ENCODE measurements at places on chromosomes 1 and 21. TPM values are rescaled to one million over a fixed set of nuclear protein-coding genes. Genes with fewer than 3 reads are reported as not detected.
A peak's percentile ranks its signal among the peaks of the same experiment; 100 is the strongest.

Gene RNU1-2
- total RNA-seq, result 4,234 TPM

Gene ASAP3
- total RNA-seq, result 47.3 TPM

Gene CDCA8
- 0.32 TPM for total RNA-seq

Gene RUNX3
- 0.89 TPM for total RNA-seq

Gene GBP5
- total RNA-seq, result 0.99 TPM

Gene EFNA3
- total RNA-seq, result 1.1 TPM

DNA sequence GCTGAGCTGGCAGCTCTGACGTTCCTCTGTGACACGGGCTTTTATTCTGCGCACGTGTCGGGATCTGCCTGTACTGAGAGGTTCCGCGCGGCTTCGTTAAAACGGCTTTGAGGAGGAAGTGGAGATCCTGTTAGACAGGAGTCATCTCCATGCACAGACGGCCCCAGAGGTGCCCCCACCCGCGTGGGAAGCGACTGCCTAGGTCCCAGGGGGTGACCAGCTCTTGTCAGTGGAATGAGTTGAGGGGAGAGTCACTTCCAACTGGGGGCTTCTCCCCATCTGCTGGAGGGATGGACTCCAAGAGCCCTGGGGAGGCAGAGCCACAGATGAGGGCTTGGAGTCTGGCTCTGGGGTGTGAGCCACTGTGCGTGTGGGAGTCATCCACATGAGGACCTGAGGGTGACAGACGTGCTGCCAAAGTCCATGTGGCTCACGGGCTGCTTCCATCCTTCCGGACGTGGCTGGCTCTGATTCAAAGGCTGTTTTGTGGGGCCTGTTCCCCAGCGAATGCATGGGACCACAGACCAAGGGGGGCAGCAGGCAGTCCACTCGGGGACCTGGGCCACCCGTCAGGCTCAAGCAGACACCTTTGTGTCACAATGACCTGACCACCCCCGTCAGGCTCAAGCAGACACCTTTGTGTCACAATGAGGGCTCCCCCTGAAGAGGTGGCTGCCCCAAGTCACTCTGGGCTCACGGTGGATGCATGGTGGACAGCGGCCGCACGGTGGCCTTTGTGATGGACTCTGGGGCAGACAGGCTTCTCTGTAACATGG is 26.8 kb downstream of the PTTG1IP start:
- peak; percentile 65 for DNase-seq

GRCh38 chr1:42070996-42071395 is 82.2 kb upstream of the GUCA2B start:
- no peak for DNase-seq

DNA sequence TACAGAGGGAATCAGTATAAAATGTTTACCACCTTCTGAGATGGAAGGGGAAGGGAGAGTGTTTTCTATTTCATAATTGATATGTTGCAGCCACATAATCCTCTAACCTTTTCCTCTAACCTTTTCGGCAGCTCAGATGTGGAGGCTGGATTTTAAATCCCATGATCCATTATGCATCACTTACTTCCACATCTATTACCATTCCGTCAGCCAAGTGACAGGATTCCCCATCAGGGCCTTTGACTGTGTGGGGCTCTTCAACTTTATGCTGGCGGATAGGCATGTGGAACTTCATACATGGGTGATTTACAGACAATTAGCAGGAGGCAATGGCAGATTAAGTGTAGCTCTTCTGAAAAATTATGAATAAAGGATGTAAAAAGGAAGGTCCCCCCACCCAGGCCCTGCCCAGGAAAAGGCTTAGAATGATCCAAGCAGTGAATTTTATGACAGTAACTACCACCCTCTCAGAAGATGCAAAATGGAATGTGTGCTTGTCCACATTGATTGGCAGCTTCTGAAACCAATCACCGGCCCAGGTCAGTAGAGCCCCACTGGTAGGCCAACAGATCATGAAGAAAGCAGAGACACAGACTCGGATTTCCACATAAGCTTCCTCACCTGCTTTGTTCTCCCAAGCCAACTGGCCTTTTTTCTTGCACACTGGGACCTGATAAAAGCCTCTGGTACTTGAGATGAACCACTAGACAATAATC is 147.0 kb downstream of the ST6GALNAC5 start:
- no peak for DNase-seq

DNA sequence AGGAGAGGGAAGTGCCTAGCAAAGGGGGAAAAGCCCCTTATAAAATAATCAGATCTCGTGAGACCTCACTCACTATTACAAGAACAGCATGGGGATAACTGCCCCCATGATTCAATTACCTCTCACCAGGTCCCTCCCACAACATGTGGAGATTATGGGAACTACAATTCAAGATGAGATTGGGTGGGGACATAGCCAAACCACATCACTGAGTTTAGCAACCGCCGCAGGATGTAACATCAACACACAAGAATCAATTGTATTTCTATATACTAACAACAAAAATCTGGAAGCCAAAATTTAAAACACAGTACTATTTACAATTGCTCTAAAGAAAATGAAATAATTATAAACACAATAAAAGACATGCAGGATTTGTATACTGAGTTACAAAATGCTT is 21.9 kb downstream of the DIRAS3 start:
- no peak for DNase-seq

GRCh38 chr1:84632137-84632536 is 57.9 kb upstream of the CTBS start:
- DNase-seq, result no peak

DNA sequence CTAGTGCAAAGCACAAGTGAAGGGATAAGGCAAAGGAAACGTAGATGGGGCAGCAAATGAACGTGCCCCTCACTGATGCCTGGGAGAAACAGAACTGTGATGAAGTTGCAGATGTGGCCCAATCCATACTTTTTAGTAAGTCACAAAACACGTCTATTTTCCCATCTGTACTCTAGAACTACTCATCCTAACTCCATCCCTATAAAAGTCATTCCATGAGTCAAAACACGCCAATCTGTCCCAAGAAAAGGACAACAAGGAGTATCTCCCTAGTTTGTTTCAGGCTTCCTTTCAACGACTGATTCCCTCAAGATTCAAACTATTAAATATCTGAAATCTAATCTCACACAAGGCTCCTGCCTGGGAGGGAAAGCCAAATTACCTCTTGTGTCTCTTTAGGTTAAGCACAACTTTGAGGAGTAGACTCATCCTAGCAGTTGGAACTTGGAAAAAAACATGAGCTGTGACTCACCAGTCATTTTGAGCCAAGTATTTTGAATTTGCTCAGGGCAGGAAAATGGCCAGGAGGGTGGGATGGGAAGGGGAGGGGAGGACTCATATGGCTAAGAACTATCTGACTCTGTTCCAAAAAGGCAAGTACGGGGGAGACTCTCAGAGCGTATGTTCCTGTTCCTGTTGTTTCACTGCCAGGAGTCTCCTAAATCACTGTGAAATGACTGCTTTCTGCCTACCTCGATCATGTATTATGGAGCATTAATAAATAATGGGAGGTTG is 214.5 kb upstream of the CAMK1G start:
- DNase-seq, result peak; percentile 34

DNA sequence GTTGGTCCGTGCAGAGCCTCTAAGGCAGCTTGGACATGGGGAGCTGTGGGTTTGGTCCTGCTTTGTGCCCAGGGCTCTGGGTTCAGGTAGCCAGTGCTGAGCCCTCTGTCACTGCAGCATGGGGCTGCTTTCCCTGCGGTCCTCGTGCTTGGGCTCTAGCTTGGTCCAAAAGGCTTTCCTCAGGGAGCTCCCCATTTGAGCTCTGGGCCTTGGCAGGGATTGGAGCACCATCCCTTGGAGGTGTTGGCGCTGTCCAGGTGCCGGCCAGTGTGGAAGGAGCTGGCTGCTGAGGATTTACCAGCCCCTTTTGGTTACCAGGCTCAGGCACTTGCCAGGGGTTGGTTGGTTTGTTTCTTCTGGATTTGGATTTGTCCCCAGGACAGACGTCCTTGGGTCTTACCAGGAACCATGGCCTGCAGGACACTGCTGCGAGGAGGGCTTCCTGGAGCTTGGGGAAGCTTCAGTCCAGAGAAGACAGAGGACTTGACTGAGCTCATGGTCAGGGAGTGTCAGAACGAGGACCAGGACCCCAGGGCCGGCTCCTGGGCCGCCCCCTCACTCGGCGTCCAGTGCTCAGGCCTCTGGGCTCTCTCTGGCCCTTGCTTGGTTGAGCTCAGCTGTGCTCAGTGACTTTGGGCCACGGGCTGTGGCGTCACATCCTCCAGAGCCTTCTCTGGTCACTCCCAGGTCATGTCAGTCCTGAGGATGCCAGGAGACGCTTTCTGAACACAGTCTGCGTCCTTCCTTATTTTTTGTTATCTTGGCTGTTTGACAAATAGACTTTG is 224.7 kb downstream of the CAMTA1 start:
- DNase-seq, result no peak

DNA sequence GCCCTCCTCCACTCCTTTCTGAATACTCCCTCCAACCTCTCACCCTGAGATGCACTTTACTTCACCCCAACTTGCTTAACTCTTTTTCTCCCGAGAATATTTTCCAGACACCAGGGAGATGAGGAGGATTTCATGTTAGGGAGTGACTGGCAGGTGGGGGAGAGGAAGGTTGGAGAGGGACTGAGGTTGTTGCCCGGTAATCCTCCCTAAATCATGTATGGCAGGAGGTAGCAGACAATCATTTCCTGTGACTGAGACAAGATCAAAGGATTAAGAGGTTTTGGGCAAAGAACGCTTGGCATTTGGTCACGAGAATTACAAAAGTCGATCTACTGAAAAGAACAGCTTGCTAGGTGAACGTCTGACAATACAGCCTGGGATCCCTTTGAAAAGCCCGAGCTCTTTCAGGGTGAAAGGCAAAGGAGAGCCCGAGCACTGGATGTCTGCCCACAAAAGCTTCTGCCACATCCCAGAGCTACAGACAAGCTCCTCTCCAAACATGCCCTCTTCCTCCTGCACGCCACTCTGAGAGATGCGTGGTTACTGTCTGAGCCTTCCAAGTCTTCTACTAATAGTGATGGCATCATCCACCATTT is 154.1 kb downstream of the DAB1 start:
- DNase-seq, result no peak

GRCh38 chr1:162992945-162993344 is 76.2 kb upstream of the RGS4 start:
- DNase-seq, result no peak

DNA sequence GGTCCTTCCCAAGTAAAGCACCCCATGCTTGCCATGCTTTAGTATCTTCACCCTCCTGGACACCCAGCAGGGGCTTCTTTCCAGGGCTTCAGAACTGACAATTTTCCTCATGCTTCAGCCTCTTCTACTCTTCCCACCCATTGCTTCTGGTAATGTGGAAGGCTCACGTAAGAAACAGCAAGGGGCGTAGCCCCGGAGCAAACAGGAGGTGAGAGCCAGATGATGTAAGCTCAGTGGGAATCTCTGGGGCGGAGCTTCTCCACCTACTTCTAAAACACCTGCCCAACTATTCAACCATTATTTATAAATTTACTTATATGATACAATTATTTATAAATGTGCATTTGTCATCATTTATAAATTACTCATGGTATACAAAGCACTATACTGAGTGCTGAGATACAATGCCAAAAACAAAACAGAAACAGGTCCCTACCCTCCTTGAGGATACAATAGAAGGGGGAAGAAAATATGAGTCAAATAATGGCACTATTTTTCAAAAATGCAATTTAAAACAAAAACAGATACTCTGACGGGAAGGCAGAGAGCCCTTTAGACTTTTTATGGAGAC is 140.1 kb upstream of the CAMK1G start:
- DNase-seq, result no peak

GRCh38 chr1:205285381-205286101 is 36.0 kb downstream of the NUAK2 start:
- no peak for DNase-seq

DNA sequence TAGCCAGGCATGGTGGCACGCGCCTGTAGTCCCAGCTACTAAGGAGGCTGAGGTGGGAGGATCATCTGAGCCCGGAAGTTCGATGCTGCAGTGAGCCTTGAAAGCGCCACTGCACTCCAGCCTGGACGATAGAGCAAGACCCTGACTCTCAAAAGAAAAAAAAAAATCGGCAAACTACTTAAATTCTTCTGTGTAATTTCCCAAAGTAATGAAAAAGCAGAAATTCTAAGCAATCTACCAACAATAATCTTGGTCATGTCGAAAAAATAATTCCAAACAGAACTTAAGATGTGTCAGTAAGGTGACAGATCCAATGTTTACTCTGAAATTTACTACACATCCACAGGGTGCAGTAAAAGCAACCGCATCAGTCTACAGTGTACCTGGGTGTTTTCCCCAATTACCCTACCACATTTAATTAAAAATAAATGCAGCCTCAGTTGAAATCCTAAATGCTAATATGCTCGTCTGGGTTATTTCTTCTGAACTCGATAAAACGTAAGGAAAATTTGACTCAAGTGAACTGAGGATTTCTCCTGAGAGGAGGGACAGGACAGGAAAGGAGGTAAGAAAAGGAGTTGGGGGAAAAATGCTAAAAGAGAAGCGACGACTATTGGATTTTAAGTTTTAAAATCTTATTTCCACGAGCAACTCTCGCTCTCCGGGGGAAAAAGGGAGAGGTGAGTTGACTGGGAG is 801 bp downstream of the EPRS1 start:
- no peak for DNase-seq

DNA sequence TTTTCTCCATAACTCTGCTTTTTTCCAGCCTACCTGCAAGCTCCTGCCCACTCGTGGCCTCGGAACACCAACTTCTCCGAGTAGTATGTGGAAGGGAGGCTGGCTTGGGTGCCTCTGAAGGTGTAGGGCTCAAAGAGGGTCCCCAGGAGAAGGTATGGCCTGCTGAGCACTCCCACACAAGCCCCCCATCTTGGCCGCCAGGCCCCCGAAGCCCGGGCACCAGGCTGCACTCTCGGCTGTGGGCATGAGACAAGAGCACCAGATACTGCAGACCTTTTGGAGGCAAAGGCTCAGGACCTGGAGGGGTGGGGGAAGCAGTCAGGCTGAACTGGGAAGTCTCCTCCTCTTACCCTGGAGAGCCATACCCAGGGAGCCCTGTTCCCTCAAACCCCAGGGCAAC is 1.7 kb downstream of the ZNF692 start:
- no peak for DNase-seq

DNA sequence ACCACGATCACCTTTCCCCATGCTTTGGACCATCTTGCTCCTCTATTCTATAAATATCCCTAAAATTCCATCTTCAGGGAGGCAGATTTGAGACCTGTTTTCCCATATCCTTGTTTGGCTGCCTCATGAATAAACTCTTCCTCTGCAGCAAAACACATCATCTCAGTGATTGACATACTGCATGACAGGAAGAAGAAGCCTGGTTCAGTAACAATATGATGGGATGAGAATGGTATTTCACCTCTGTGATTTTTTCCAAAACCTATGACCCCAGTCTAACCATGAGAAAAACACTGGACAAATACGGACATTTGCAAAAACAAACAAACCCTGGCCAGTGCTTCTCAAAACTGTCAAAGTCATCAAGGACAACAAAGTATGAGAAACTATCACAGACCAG is 53.8 kb upstream of the ZSWIM5 start:
- DNase-seq, result no peak

- no peak for DNase-seq
Observed at GRCh38 chr1:21781815-21782348, 1.1 kb downstream of the USP48 start.
